ENCODE measurements at places on chromosomes 12 and 14.

DNA sequence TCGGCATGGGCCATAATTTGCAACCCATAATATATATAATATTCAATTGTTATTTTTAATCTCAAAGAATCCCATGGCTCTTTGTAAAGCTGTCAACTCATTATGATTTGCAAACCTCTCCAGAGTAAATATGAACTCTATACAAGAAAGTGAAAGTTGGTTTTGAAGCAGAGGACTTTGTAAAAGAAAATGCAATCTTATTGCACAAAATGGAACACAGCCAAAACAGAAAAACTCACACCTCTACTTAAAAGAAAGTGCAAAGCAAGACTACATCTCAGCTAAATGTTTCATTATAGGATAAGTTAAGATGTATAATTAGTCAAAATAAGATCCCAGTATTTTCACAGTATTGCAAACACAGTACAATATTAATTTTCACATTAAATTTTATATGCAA, 111.2 kb upstream of the FLRT2 start:
- no peak for DNase-seq

GRCh38 chr14:96267336-96267735, 11.3 kb downstream of the BDKRB1 start:
- no peak for DNase-seq

- DNase-seq: no peak
These were observed 250.5 kb upstream of the PWP1 start for GRCh38 chr12:107435072-107435471.

DNA sequence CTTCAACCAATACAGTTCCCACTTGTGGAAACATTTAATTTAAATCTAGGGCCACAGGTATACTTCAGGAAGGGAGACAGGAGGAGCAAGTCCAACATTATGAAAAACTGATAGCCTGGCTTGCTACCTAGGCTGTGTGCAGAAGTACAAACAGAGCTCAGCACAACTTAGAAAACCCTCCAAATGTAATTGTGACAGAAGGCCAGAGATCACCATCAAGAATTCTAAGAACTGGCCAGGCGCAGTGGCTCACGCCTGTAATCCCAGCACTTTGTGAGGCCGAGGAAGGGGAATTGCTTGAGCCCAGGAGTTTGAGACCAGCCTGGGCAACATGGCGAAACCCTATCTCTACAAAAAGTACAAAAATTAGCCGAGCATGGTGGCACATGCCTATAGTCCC, 14.1 kb downstream of the ATP2B1 start:
- DNase-seq: no peak

GRCh38 chr14:91264151-91265150, 19.9 kb upstream of the GPR68 start:
- DNase-seq: no peak

DNA sequence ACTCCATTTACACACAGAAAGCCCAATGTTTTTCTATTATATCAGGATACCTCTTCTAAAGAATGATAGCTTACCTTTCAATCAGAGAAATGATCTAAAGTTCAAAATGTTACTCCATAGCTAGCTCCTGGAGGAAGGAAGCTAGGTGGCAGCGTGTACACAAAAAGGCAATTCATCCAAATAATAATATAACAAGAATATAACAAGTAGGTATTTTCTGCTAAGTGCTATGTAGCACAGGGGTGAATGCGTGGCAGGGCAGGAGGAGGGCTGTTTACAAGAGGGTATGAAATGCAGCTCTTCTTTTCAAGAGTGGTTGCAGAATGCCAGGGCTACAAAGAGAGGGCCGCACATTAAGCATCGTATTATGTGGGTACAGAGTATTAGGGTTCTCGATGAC, 663 bp upstream of the SNAPC1 start:
- DNase-seq: no peak

DNA sequence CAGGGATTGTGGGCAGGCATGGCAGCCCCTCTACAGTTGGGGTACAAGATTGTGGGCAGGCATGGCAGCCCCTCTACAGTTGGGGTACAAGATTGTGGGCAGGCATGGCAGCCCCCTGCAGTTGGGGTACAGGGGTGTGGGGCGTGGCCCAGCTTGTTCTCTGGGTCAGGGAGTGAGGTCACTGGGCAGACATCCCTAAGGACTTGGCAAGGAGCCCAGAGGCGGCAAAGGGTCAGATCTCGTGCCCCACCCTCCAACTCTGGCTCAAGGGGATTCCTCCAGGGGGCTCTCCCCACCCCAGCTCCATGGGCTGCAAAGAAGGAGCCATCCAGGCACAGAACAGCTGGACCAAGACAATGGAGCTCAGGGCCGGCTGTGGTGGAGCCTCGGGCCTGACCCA, 25.8 kb upstream of the NUDT14 start:
- no peak for DNase-seq

- no peak for DNase-seq
These were observed 75.1 kb downstream of the NOC4L start for GRCh38 chr12:132219323-132219722.

- no peak for DNase-seq
These were observed 724 bp downstream of the BLOC1S1 start for GRCh38 chr12:55716582-55716957.

- DNase-seq: no peak
These were observed 60.3 kb downstream of the MED13L start for GRCh38 chr12:116217045-116217735.

GRCh38 chr12:77232045-77232444, 166.7 kb upstream of the E2F7 start:
- DNase-seq: no peak

DNA sequence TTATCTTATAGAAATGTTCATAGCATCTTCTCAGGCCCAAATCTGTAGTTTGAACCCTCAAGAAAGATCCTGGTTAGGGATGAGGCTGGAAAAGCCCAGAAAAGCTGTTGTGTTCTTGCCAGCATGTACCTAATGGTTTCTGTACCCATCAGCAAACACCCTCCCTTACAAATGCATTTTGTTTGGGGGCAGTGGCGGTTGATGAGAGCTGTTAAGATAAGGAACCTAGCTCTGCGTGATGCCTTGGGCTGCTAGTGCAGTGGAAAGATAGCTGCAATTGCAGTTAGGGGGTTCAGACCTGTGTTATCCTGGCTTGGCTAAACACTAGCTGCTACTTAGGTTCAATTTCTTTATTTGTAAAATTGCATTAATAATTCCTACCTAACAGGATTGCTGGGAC, 3.6 kb downstream of the TPH2 start:
- no peak for DNase-seq

DNA sequence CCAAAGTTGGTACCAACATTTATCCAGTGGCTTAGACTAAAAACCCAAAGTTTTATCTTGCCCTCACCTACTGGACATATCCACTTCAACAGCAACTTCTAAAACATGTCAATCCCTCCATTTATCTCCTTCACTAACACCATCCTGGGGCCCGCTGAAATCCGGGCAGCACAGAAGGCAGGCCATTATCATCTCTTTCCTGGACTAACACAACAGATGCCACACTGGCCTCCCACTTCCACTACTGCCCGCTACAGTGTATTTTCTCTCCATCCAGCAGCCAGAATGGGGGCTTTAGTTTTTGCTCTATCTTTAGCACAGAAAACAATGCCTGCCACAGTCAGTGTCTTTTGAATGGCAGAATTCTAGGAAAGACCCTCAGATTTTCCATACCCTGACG, 15.6 kb downstream of the ZFHX2 start:
- DNase-seq: no peak

GRCh38 chr12:23209793-23210192, 584.8 kb downstream of the ETNK1 start:
- DNase-seq: no peak

DNA sequence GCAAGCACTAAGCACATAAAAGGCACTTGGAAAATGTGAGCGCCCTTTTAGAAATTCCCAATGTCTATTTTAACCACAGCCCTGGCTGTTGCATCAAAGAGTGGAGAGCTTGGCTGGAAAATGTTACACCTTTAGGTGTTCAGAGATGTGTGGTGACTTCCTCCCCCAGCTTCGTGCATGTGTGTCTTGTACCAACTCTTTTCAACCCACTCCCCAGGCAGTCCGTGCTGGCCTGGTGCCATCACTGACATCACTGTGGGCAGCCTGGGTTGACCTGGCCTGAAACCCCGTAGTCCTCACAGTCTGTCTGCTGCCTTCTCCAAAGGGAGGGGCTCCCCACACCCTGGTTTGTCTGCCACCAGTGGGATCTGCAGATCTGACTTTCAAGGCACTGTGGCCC, 101.8 kb downstream of the SCARB1 start:
- no peak for DNase-seq

- DNase-seq: no peak
These were observed 14.1 kb upstream of the SLC25A3 start for GRCh38 chr12:98579347-98579746.

GRCh38 chr12:12501121-12501520, 61.5 kb downstream of the DUSP16 start:
- DNase-seq: no peak

- DNase-seq: no peak
These were observed 71.3 kb downstream of the CLMN start for GRCh38 chr14:95248432-95248831.

DNA sequence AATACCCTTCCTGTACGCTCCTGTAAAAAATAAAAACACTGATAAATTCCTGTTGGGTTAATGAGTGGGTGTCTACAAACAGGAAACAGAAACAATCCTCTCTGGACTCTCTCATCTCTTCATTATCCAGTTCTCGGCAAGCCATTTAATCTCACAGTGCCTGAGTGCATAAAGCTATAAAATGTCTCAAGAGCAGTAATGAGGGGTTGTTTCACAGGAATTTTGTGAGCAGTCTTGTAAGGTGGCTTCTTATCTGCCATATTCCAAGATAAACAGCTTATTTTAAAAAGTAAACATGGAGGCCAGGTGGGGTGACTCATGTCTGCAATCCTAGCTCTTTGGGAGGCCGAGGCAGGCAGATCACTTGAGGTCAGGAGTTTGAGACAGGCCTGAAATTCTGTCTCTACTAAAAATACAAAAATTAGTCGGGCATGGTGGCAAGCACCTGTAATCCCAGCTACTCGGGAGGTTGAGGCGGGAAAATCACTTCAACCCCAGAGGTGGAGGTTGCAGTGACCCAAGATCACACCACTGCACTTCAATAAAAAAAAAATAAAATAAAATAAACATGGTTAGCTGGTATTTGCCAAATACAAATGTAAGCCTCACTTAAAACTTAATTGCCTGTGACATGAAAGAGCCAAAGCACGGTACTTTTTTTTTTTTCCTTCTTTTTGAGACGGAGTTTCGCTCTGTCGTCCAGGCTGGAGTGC, 54.0 kb downstream of the CLIP1 start:
- DNase-seq: no peak

DNA sequence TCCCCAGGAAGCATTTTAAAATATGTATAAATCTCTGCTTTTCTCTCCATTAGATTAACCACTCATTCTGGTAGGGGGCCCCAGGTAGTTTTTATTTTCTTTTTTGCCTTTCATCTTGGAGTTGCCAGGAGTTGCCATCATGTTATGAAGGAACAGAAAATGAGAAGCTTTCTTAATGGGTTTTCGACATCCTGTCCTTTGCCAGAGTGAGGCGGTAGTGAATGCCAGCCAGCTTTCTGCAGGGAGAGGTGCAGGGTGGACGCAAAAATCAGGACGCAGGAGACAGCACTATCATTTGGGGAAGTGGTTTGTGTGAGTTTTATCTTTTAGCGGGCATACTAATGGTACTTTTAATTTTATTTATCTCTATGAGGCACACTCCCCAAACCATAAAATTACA, 1.7 kb downstream of the RASSF8 start:
- no peak for DNase-seq

- no peak for DNase-seq
These were observed 147.8 kb downstream of the RBM19 start for GRCh38 chr12:113818283-113818682.

DNA sequence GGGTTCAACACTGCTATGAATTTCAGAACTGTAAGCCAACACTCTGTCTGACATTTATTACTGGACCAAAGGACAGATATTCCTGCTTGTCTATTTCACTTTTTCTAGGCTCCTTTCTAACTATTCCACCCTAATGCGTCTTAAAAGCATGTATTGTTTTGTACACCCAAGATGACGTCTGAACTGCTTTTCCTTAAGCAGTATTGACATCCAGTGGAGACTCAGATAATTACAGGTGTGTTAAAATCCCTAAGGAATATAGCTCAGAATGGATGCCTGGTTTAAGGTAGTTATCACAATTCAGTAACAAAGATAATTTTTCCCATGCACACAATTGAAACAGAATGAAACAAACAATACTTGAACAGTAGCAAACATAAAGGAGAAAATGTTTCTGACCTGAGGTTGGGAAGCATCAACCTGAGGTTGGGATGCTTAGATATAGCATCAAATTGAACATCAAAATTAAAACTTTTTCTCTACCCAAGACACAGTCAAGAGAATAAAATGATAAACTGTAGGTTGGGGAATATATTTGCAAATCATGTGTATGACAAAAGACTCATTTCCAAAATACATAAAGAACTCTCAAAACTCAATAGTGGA, 93.7 kb upstream of the PTPRR start:
- DNase-seq: no peak

DNA sequence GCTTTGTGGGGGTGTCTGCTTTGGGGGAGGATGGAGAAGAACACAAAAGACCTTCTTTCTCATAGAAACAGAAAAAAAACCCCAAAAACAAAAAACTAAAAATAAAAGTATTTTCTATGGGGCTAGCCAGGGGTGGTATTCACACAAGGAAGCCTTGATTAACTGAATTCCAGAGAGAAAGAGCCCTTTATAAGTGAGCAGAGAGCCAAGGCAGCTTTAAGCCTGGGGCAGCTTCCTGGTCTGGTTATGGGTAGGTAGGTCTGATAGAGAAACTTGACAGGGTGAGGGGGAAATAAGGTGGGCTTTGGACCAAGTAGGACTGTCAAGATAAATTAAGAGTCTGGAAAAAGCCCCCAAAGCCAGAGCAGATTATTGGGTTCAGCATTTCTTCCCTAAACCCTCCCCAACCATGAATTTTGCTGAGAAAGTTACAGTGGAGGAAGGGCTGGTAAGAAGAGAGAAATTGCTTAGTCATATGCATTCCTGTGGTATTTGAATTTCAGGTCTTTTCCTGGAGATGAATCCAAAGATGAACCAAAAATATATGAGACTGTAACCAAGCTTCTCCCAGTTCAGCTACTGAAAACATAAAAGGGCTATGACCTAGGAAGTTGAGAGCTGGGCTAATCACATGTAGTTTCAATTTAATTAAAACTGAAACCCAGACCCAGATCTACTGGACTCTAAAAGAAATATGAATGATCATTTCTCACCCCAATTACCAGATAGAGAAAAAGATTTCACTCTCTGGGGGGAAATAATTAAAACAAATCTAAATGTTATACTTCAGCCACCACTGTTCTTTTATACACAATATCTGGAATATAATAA, 144.8 kb downstream of the TBC1D30 start:
- DNase-seq: no peak

- no peak for DNase-seq
These were observed 109.2 kb downstream of the ATXN7L3B start for GRCh38 chr12:74646831-74647230.

- DNase-seq: no peak
These were observed 150.0 kb upstream of the RMST start for GRCh38 chr12:97312570-97313135.

- no peak for DNase-seq
These were observed 19.8 kb upstream of the SNAPC1 start for GRCh38 chr14:61742371-61742770.

DNA sequence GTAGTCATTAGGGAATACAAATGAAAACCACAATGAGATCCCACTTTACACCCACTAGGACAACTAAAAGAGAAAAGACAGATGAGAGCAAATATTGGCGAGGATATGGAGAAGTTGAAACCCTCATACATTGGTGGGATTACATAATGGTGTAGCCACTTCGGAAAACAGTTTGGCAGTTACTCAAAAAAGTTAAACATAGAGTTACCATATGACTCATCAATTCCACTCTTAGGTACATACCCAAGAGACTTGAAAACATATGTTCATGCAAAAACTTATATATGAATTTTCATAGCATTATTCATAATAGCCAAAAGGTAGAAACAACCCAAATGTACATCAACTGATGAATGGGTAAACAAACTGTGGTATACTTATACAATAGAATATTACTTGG, 27.1 kb downstream of the ALDH1L2 start:
- no peak for DNase-seq
